ENCODE measurements at places on chromosomes 7 and 10.
A peak's percentile ranks its signal among the peaks of the same experiment; 100 is the strongest.

GRCh38 chr10:88879534-88880281 lies at the start of gene STAMBPL1:
STAMBPL1 (plus strand) TSS chr10:88880245; CDS start chr10:88901709, 21,464 bp downstream.
- DNase-seq = peak; percentile 56

- DNase-seq = no peak
These were observed 123.5 kb upstream of the FERD3L start for GRCh38 chr7:19268737-19269136.

DNA sequence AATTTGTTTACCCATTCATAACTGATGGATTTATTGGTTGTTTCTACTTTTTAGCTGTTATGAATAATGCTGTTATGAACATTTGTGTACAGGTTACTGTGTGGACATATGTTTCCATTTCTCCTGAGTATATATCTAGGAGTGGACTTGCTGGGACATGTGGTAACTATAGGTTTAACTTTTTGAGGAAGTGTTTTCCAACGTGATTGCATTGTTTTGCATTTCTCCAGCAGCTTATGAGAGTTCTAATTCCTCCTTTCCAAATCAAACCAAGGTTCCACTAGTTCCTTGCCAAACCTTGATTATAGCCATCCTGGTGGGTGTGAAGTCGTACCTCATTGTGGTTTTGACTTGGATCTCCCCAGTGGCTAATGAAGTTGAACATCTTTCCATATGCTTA lies 2.6 kb upstream of the PRF1 start:
- no peak for DNase-seq

GRCh38 chr10:113992471-113993011 lies 51.1 kb upstream of the ADRB1 start:
- DNase-seq = no peak

DNA sequence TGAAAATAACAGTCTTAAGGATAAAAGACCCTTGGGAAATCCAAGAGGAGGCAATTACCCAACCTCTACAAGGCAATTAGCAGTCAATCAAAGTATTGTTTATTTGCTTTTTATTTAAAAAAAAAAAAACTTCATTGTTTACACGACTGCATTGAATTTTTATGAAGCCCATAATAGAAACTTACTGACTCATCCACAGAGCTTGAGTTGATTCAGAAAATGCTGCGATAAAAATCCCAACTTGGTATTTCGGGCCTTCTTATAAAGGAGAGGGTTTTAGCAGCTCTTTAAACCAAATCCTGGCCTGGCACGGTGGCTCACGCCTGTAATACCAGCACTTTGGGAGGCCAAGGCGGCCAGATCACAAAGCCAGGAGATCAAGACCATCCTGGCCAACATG lies 69.2 kb upstream of the PALS2 start:
- DNase-seq = no peak

- no peak for DNase-seq
These were observed 534.8 kb upstream of the MGMT start for GRCh38 chr10:128932071-128932820.

- DNase-seq = no peak
These were observed 379.4 kb upstream of the KIAA1217 start for GRCh38 chr10:23829556-23829955.

DNA sequence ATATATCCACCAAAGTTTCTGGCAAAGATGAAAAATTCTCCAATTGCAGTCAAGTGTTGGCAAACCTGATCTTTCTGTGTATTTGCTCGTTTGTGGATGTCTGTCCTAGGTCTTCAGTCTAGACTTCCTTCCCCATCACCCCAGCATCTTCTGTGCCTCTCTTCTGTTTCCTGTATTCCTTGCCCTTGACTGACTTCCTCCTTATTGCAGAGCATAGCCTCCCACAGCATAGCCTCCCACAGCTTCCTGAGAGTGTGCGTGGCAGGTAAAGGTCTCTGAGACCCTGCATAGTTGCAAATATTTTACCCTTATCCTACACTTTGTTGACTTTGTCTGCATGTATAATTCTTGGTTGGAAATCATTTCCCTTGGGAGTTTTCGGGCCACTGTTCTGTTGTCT lies 18.4 kb downstream of the SLC18A2 start:
- DNase-seq = no peak

- no peak for DNase-seq
These were observed 8.8 kb upstream of the ABI1 start for GRCh38 chr10:26869528-26869927.

- DNase-seq = peak; percentile 44
These were observed 45.0 kb downstream of the DENND2A start for GRCh38 chr7:140595468-140596092.

- peak; percentile 79 for DNase-seq
These were observed at the start of gene GSDME for GRCh38 chr7:24757353-24758275. GSDME (minus strand) TSS chr7:24757464; CDS start chr7:24749774, 7,690 bp downstream.

DNA sequence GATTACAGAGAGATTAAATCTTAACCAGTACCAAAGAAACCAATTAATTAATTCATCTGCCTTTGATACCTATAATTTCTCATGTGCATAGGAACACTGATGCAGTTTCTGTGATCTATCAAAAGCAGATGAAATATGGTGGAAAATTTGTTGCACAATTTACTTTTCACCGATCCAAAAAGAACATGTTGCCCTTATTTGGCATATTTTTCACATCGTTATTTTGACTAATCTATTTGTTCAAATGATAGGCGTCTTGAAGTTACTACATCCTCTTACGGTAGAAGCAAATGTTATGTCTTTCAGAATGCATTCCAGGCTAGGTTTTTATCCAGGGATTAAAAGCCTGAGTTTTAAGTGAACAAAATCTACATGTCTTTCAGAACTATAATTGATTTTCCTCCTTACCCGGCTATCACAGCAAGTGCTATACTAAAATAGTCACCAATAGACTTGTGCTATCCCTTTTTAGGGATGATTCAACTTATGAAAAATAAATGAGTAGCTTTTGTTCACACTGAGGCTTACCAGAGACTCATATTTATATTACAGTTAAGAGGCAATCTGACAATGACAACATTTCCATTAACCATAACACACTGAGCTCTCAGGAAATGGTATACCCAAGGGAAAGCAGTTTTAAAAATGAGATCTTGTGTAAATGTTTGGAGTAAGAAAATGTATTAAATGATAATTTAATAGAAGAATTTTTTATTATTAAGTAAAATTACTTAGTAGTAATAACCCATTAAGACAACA lies 16.8 kb upstream of the TES start:
- no peak for DNase-seq

- DNase-seq = no peak
These were observed 100.2 kb downstream of the ACTR3B start for GRCh38 chr7:152859781-152860191.

GRCh38 chr7:110669410-110669809 lies 421.5 kb upstream of the LRRN3 start:
- DNase-seq = no peak

GRCh38 chr10:12382157-12382548 lies 32.8 kb downstream of the CAMK1D start:
- DNase-seq = no peak

GRCh38 chr7:30800785-30801252 lies 29.6 kb downstream of the MINDY4 start:
- DNase-seq = peak; percentile 47
